Mucosa of descending colon (tissue), 3 donors: ENCODE measurements at places on chromosomes 4 and X. TPM values are rescaled to one million over a fixed set of nuclear protein-coding genes. Genes with fewer than 3 reads are reported as not detected.

The ZCCHC12 gene
- total RNA-seq: 1.9 TPM

The HSD17B13 gene
- total RNA-seq: 0.36 TPM

The HSFX4 gene
- not detected for total RNA-seq

The HHIP gene
- total RNA-seq: 2.7 TPM

The NUDT11 gene
- 0.43 TPM for total RNA-seq

The FMR1NB gene
- not detected for total RNA-seq

The CSAG2 gene
- total RNA-seq: not detected

The DUSP21 gene
- total RNA-seq: not detected

The CCSER1 gene
- total RNA-seq: 32.4 TPM

The HCFC1 gene
- 56.5 TPM for total RNA-seq

The SUPT20HL1 gene
- not detected for total RNA-seq

The FLNA gene
- total RNA-seq: 164 TPM

The CDKL5 gene
- 4.4 TPM for total RNA-seq

The ODAM gene
- not detected for total RNA-seq

The PDGFC gene
- 3.9 TPM for total RNA-seq

The ART3 gene
- total RNA-seq: 2.2 TPM

The TMSB15C gene
- 0.84 TPM for total RNA-seq

The AR gene
- total RNA-seq: 1.2 TPM

The SMARCAD1 gene
- total RNA-seq: 19.5 TPM

The UCHL1 gene
- 11.1 TPM for total RNA-seq

The CFP gene
- total RNA-seq: 2.9 TPM

The MFAP3L gene
- 10.8 TPM for total RNA-seq

The S100G gene
- not detected for total RNA-seq

The GLRB gene
- total RNA-seq: 5.2 TPM

The ANXA3 gene
- 24.4 TPM for total RNA-seq

The FAM149A gene
- 16.3 TPM for total RNA-seq

The SNCA gene
- 0.43 TPM for total RNA-seq

The NPY1R gene
- 5.5 TPM for total RNA-seq

The THAP6 gene
- 17.3 TPM for total RNA-seq

The CXorf65 gene
- total RNA-seq: not detected

The FAAH2 gene
- 7.2 TPM for total RNA-seq

The CENPI gene
- 2.2 TPM for total RNA-seq
